AG20443 (cell line): ENCODE measurements at places on chromosomes 4 and X.
A peak's percentile ranks its signal among the peaks of the same experiment; 100 is the strongest.

DNA sequence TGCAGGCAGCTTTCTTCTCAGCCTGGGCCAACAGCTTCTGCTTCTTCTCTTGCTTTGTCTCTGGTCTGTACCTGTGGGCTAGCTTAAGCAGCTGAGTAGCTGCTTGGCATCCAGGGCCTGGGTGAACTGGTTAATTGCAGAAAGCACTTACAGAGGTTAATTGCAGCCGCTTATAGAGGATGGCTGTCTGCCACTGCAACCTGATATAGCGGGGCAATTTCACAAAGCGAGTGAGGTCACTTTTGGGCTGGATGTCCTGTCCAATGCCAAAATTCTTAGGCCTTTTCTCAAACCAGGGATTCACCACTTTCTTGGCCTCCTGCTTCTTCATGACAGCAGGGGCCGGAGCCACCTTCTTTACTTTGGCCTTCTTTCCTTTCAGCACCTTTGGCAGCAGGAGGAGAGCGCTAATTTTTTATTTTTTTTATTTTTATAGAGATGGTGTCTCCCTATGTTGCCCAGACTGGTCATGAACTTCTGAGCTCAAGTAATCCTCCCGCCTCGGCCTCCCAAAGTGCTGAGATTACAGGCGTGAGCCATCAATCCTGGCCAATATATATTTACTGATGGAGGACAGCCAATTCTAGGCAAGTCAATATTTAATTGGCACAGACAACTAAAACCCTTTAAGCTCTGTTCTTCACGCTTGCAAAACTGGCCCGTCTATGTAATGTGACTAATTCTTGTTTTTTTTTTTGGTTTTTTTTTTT lies 61.0 kb downstream of the ENOPH1 start:
- DNase-seq = no peak

- DNase-seq = peak; percentile 91
Measured at GRCh38 chr4:168831919-168832762, 177.9 kb downstream of the CBR4 start.

- no peak for DNase-seq
Measured at GRCh38 chrX:65035446-65035770, 59.2 kb upstream of the ZC4H2 start.

GRCh38 chr4:88446124-88446523 lies 10.8 kb upstream of the HERC5 start:
- no peak for DNase-seq

GRCh38 chr4:146142768-146143167 lies 32.8 kb upstream of the LSM6 start:
- DNase-seq = no peak

DNA sequence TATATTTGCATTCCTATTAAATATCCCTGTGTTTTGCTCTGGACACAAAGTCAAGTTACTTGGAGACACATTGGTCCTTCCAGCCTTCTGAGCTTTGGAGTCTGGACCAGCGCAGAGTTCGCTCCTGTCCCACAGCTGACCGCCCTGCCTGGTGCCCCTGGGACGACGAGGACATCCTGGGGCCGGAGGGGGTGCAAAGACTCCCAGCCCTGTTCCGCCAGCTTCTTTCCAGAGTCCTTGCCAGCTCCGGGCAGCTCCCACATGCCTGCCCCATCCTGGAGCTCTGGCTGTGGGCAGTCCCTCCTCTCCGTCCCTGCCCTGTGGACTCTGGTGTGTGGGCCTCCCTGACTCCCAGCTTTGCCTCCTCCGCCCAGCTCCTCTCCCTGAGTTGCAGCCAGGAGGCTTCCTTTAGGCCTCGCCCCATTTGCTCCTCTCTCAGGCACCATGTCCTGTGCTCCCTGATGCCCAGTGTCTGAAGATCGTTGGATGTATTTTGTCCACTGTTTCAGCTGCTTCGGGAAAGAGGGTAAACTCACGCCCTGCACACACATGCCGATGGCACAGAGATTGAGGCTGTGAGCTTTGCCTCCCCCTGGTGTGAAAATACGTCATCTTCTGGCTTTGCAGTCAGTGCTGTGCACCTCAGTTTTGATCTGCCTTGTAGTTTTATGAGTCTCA lies 4.9 kb upstream of the PCGF3 start:
- DNase-seq = no peak
